ENCODE measurements at places on chromosomes 5 and 9. TPM values are rescaled to one million over a fixed set of nuclear protein-coding genes. Genes with fewer than 3 reads are reported as not detected.

DNA sequence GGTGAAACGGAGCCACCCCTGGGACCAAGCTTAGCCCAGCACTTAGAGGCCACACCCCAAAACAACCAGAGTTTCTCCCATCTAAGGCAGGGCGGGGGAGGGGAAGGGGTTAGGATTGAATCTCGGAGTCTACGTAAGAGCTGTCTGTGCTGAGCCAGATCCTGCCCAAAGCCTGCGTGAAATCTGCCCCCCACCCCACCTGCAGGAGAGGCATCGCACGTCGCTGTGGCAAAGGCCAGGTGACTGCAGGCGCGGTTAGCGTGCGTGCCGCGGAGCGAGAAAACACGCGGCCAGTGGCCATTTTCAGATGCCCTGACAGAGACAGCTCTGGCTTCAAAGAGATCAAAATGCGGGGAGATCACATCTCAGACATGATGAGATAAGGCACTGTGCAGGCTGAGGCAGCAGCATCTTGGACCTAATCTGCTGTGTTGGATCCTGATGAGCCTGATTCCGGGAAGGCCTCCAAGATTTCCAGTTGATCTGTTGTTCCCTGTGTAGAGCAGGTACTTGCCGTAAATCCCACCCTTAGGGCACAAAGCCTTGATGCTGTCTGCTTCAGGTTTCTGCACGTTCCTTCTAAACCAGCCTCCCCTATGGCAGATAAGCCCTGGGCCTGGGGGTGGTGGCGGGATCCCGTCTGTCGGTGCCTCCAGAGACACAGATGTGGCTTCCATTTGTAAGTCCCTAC lies 2.5 kb upstream of the QSOX2 start:
- DNase-seq: no peak

GRCh38 chr9:121373011-121373729 lies 3.1 kb upstream of the STOM start:
- no peak for DNase-seq

GRCh38 chr5:127930311-127930710 lies 153.3 kb upstream of the SLC12A2 start:
- DNase-seq: no peak

DNA sequence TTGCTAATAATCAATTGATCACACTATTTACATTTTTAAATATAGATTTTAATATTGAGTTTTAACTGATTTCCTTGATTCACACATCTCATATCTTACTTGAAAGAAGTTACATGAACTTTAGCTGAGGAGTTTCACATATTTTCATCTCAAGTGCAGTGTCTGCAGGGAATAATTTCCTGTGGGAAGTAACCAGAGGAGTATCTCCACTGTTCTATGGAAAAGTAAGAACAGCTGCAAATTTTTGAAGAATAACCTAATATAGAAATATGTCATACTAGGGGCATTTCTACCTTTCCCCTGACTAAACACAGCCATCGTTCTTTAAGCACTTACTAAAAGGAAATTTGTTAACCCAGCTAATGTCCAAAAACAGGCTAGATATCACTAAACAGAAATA lies 546.4 kb downstream of the EFNA5 start:
- no peak for DNase-seq

DNA sequence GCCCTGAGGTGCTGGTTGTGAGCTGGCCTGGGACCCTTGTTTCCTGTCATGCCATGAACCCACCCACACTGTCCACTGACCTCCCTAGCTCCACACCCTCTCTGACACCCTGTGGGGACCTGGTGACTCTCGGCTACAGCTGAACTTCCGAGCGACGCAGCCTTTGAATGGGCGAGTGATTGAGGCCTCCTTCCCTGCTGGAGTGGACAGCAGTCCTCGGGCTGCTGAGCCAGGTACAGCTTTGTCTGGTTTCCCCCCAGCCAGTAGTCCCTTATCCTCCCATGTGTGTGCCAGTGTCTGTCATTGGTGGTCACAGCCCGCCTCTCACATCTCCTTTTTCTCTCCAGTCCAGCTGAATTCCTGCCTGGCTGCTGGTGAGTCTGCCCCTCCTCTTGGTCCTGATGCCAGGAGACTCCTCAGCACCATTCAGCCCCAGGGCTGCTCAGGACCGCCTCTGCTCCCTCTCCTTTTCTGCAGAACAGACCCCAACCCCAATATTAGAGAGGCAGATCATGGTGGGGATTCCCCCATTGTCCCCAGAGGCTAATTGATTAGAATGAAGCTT lies 6.1 kb downstream of the CA9 start:
- DNase-seq: no peak

DNA sequence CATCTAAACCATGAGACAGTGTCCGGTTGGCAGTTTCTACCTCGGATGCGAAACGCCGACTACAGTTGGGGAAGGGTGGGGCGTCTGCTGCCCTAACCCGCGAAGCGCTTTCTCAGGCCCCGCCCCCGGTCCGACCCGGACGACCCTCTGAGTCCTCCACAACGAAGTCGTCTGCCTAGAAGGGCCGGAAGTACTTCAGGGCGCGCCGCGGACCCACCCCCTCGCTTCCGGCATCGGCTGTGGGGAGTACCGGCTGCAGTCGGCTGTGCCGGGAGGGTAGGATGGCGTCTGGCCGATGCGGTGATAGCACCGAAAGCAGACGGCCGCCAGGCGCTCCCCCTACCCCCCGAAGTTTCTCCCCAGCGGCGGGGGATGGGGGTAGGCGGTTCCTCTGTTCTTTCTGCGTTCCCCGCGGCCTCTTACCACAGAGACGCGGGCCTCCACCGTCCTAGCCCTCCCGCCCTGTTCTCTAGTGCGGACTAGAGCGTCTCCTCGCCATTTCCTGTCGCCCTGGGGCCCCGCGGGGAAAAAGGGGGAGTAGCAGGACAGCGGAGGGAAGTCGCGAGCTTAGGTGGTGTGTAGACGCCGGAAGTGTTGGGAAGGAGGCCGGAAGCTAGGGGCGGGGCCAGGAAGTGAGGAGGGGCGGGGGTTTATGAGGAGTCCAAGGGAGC lies at the start of gene TRIM41:
Gene TRIM41 (plus strand): TSS at position 224 of the 671 bp plus-strand sequence. CDS start 719 bp downstream, outside the sequence.
- DNase-seq: peak; percentile 99

- DNase-seq: no peak
These were observed 41.9 kb downstream of the OSTF1 start for GRCh38 chr9:75130172-75130571.

GRCh38 chr5:131214609-131215227 lies 44.0 kb downstream of the LYRM7 start:
- DNase-seq: no peak

- DNase-seq: no peak
These were observed 99.9 kb downstream of the GABRB2 start for GRCh38 chr5:161446655-161447054.

- no peak for DNase-seq
These were observed 23.4 kb upstream of the GLRA1 start for GRCh38 chr5:151947931-151948608.

- no peak for DNase-seq
These were observed 373.5 kb downstream of the DTWD2 start for GRCh38 chr5:118614731-118615456.

DNA sequence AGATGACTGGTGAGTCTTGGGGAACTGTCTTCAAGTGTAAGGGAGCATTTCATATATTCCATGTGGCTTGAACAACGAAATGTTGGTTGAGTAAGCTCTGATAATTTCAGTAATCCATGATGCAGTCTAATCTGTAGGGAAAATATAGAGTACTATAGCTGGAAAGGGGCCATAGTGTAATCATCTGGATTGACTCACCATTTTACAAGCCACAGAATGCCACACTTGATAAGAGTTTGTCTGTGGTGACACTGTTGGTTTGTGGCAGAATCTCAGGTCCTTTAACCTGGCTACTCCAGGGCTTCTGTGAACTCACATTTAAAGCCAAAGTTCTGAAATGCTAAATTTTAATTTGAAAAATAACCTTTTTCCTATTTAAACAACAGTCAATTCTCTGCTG lies 16.3 kb upstream of the MAML1 start:
- no peak for DNase-seq

- no peak for DNase-seq
These were observed 6.5 kb upstream of the ACSL6 start for GRCh38 chr5:132017738-132018625.

GRCh38 chr9:133848471-133849109 lies 110.4 kb upstream of the SARDH start:
- DNase-seq: no peak

GRCh38 chr9:87498046-87498810 lies 561 bp downstream of the DAPK1 start:
- DNase-seq: peak; percentile 32

The FAM193B gene
- polyA plus RNA-seq: 76.8 TPM

The FSD1L gene
- 14.4 TPM for polyA plus RNA-seq

The NUTM2F gene
- polyA plus RNA-seq: not detected

The NR2F1-AS1 gene
- 7.2 TPM for polyA plus RNA-seq

The LMX1B gene
- 0.96 TPM for polyA plus RNA-seq

Data from large intestine (tissue), 12 donors.